CD4-positive, alpha-beta memory T cell (primary cell): ENCODE measurements at places on chromosomes 5 and 9. TPM values are rescaled to one million over a fixed set of nuclear protein-coding genes. Genes with fewer than 3 reads are reported as not detected.

Gene CCDC171
- 1.9 TPM for total RNA-seq

Gene SLC34A1
- not detected for total RNA-seq

Gene PCDHB9
- 0.44 TPM for total RNA-seq

Gene IFNA21
- not detected for total RNA-seq

Gene MZB1
- 0.93 TPM for total RNA-seq

Gene TARS1
- total RNA-seq = 126 TPM

GRCh38 chr5:174723315-174723978 is 935 bp upstream of the MSX2 start:
- no peak for DNase-seq

- DNase-seq = no peak
Observed at GRCh38 chr5:88889189-88890069, 6.4 kb upstream of the MEF2C start.

- no peak for DNase-seq
Observed at GRCh38 chr5:147750065-147750464, 32.5 kb downstream of the JAKMIP2 start.

DNA sequence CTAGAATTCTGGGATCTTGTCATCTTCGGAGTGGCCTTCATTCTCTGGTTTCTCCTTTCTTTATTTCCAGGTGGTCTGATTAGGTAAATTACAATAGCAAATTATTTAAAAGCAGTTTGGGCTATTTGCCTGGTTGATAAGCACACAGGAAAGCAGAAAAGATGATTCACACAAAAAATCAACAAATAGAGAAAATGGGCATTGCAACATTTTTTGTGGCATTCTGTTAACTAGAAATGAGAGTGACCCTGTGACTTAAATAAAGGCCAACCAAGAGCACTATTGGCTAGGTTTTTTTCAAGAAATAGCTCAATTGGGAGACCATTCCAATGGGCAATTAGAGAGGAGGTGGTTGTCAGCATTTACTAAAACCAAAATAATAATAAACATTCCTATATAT is 6.5 kb upstream of the PDZD2 start:
- DNase-seq = no peak

- no peak for DNase-seq
Observed at GRCh38 chr9:120307599-120307998, 272.4 kb downstream of the CDK5RAP2 start.

DNA sequence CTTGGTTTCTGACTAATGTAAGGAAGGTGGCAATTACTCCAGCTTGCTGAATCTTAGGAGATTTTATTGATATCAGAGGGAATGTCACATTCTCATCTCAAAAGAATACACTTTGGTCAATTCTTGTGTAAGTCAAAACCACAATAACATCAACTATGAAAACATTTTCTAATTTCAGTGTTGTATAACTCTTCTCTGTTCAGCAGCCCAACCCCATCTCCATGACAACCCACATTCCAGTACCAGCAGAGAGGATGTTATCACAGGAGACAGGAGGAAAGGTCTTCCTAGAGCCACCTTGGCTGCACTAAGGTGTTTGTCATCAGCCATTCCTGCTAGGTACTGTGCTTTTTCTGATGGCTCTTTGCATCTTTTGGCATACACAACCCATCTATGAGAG is 529.1 kb upstream of the BRINP1 start:
- DNase-seq = no peak

DNA sequence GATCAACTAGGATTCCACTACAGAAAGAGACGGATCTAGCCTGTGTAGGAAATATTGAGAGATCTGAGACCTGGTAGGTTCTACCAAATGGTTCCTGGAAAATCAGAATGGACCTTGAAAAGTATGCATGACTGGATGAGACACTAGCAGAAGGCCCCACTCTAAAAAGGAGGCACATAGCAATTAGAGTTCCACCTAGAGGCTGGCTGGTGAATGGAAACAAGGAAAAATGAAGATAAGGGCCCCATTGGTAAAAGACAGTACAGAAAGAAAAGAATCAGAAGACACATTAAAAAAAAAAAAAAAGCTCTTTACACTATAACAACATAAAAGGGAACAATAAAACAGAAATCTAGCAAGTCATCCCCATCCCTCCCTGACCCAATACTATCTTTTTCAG is 518.5 kb downstream of the NR2F1-AS1 start:
- DNase-seq = no peak

- no peak for DNase-seq
Observed at GRCh38 chr5:108418197-108418596, 36.3 kb upstream of the FBXL17 start.

DNA sequence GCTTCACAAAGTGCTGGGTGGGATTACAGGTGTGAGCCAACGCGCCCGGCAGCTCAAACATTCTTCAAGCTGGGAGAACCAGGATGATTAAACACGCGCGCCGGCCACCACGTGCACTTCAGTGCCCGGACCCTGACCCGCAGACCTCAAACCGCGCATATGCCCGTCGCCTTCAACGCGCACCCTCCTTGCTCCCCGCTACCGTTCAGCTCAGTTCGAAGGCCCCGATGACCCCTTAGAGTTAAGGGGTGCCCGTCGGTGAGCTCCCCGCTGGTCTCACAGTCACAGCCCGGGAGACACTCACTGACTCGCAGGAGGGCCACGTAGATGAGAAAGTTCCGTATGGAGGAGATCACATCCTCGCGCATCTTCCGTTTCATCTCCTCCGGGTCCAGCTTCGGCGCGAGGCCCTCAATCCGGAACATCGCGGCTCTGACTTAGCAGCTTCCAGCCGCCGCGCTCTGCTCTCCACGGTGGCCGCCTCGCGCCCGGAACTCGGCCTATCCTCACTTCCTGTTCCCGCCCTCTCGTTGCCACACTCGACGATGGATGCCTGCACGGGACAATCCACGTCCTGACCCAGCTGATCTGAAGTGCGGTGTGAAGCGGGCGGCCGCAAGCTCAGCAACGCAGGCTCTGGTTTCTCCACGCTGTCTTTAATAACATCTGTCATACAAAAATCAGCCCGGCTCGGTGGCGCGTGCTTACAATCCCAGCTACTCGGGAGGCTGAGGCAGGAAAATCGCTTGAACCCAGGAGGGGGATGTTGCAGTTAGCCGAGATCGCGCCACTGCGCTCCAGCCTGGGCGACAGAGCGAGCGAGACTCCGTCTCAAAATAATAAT is at the start of gene TOMM5:
Gene TOMM5, minus strand, starts transcription at position 490 of the 844 bp plus-strand sequence. Its CDS starts 65 bp downstream, at position 425.
- DNase-seq = peak; percentile 91
